ENCODE measurements at places on chromosomes 1 and 21.

GRCh38 chr1:20207546-20207945 lies 21.2 kb upstream of the PLA2G2C start:
- no peak for DNase-seq

DNA sequence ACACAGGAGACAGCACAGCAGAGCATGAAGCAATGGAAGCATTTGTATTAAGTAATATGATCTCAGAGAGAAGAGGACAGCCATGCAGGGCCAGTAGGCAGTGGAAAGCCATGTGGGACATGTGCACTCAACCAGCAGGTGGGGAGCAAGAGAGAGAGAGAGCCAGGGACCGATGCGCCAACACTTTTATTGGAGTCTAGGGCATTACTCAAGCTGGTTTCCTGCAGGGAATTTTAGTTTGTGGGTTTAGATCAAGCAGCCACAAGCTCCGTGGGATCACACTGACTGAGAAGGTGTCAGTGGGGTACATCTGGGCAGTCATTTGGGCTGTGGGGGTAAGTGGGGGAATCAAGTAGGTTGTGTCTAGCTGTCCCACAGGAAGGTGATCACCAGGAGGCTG lies 137.1 kb downstream of the PCBP3 start:
- DNase-seq: no peak

GRCh38 chr1:41222496-41222895 lies 19.6 kb downstream of the SCMH1 start:
- DNase-seq: no peak

- no peak for DNase-seq
Observed at GRCh38 chr21:33403786-33404585, 773 bp downstream of the IFNGR2 start.

DNA sequence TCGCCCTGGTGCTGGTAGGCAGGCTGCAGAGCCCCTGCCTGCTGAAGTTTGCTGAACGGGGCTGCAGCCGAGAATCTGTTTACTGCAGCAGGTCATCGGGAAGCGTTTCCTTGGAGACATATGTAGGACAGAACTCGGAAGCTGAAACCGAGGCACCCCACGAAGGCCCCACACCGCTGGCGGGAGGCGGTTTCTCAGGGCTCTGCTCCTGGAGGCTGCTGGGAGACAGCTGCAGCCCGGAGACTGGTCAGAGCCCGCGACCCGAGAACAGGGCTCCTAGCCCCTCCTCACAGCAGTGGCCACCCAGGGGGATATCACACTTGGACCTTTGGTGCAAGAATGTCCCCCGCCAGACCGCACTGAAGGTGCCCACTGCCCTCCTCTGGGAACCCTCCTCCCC lies 12.7 kb upstream of the PLCH2 start:
- DNase-seq: no peak

- peak; percentile 13 for DNase-seq
Observed at GRCh38 chr1:3012456-3013291, 8.6 kb upstream of the ACTRT2 start.

DNA sequence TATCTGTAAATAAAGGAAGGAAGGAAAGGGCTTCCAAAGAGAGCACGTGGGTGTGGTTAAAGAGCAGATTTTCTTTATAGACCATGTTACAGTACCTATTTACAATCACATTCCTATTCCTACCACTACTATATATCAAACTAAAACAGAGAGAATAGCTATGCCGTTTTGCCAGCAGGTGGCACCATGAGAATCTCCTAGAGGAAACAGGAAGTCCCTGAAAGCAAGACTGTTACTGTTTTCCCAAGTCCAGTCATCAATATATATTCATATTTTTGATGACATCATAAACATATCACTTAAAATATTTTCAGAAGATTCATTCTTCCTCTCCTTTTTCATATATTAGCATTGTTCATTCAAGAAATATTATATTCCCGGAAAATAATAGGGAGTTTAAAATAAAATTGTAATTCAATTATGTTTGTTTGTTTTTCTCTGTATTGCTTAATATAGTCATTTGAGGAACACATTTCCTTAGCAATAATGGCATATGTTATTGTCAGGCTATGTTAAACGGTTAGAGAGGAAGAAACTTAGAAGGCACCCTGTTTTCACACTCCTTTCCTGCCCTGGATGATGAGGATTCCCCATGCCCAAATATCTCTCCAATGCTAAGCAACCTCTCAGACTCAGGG lies 6.6 kb downstream of the CCDC190 start:
- DNase-seq: peak; percentile 24

GRCh38 chr1:173222149-173223030 lies 15.3 kb upstream of the TNFSF4 start:
- no peak for DNase-seq

DNA sequence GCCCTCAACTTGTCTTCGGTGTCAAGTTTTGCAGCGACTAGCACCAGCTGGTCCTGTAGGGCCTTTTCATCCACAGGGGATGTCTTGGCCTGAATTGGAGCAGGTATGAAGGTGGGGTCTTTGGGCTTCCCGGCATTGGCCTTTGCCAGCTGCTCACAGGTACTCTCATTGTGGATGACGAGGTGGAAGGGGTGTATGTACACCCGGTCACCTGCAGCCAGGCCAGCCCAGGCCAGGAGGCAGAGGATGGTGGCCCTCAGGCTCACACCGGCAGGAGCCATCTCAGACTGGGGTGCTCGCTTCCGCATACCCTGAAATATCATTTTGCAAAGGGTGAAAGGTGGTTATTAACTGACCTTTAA lies 3.4 kb downstream of the AGT start:
- no peak for DNase-seq

DNA sequence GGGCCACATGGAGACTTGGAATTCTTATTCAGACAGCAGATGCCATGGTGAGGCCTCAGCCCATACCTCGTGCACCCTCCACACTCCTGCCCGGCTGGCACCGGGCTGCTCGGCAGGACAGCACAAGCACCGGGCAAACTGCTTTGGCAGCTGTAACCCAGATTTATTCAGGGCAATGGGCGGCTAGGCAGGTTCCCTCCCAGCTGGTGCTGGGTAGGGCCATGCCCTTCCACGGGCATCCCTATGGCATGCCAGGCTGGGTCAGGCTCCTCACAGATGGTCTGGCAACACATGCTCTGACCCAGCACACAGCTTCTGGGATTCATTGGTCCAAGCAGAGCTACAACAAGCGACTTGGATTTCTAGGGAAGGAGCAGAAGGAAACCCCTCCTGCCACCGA lies 53.4 kb downstream of the ATP1A1 start:
- DNase-seq: no peak

DNA sequence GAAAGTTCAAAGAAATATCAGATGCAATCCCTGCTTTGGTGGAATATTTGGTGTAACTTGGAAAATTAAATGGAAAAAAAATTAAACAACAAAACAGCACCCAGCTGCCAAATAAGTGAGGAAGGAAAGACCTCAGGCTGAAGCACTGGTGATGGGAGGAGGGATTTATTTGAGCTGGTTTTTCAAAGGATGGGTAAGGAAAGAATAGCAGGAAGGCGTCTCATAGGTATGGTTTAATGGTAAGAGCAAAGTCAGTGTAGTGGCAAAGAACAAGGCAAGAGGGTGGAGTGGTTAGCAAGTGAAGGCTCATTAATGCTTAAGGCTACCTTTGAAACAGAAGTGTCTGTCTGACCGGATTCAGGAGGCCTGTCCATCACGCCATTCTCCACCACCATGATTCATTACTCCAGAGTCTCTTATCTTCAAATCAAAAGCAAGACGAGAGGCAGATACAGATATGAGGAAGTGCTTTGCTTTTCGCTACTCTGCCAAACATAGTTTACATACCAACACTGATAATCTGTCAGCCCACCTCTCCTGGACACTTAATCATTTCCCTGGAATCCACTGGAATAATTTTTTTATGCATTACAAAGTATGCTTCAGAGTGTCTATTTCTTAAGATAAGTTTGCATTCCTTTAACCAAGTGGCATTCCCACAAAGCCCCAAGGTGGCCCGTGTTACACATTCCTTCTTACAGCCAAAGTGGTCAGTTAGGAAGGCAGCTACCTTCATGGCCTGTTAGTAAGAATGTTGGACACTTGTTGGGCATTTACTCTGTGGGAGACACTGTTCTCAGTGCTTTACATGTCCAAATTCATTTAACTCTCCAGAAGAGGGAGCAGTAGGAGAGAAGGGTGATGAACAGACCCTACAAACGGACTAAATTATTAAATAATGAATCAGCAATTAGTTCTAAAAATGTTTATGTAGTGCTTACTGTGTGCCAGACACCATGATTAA lies 146.6 kb downstream of the ROR1 start:
- DNase-seq: no peak

- DNase-seq: no peak
Observed at GRCh38 chr21:38475519-38475918, 22.8 kb downstream of the ERG start.

DNA sequence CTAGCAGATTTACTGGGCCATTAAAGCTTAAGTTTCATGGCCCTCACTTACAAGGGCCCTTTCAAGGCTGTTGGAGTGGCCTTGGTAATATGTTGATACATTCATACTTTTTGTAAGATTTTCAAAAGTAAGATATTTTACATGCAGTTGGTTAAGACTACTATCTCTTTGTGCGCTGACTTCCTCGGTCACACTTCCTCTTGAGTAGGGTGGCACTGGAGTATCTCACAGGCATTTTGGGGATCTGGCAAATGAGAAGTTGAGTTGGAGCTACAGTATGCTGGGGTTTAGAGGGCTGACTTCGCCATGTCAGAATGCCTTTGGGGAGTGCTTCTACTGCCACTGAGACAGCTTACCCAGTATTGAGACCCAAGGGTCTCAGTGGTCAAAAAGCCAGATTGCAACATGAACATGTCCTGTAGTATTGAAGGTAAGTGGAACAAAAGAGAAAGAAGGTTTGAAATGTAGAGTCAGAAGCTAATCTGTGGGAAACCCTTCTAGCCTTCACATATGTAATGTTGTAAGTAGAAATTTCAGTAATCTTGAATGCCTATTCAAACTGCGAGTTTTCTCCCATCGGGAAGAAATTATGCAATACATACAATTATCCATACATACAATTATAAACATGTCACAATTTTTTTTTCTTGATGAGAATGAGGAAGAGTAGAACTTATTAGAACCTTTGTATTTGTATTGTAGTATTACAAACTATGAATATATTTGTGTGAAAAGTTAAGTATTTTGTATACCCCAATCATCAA lies 32.3 kb upstream of the RALGPS2 start:
- no peak for DNase-seq

GRCh38 chr1:11458811-11459275 lies 20.1 kb upstream of the DISP3 start:
- DNase-seq: no peak

DNA sequence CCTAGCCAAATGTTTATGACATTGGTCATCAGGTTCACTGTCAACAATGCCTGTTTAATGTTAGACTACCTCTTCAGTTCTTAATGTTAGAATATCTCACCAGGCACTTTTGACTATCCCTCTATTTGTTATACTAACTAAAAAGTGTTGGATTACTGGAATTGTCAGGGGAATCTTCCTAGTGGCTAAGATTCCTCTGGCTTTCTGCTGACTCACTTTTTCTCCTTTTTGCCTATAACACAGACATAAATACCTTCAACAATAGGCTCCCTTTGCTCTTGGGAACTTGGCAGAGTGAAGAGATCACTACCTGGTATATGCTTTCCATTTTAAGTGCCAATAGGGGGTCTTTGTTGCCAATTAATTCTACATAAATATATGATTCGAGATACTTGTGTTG lies 68.5 kb downstream of the TMEM200B start:
- no peak for DNase-seq

DNA sequence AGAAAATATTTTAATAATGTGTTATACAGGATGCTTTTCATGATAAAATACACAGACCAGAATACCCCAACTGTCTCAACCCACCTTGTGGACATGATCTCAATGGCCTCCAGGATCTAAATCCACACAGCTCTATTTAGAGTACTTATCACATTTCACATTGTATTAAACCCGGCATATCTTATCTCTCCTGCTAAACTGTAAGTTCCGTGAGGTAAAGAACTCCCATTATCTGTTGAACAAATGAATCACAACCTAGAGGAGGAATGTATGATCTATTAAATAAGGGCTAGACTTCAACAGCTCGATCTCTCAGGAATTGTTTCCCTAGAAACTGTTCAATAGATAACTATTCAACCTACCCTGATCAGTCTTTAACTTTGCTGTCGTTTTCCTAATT lies 6.9 kb downstream of the ETV3 start:
- no peak for DNase-seq
